HTR-8/SVneo (cell line): ENCODE measurements at places on chromosomes 3 and 15.
A peak's percentile ranks its signal among the peaks of the same experiment; 100 is the strongest.

GRCh38 chr3:185405664-185406063 lies 42.7 kb downstream of the MAP3K13 start:
- no peak for DNase-seq

- no peak for DNase-seq
These were observed 11.2 kb upstream of the ATP13A3 start for GRCh38 chr3:194497799-194498575.

GRCh38 chr15:57228395-57228794 lies 147.9 kb upstream of the CGNL1 start:
- DNase-seq: no peak

GRCh38 chr3:150925751-150926201 lies 20.5 kb upstream of the MINDY4B start:
- peak; percentile 51 for DNase-seq

DNA sequence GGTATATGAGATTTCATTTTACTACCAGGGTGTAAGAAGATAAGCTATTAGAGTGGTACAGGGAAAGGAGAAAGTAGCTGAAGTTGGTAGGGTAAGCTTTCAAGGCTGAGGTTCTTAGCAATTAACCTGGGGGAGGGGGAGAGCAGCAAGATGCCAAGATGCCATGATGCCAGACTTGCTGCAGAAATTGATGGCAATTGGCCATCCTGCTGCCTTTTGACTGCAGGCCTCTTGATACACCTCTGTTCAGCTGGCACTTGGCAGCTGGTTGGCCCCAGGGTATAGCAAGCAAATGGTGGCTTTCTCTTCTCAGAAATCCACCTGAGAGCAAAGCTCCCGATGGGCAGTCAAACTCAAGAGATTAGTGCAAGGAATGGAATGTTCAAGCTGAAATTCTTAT lies 21.4 kb upstream of the DPH6 start:
- no peak for DNase-seq

- DNase-seq: peak; percentile 44
These were observed 329.8 kb upstream of the RASGRP1 start for GRCh38 chr15:38894243-38894948.

- DNase-seq: no peak
These were observed 739.6 kb downstream of the NAALADL2 start for GRCh38 chr3:175598740-175599139.

DNA sequence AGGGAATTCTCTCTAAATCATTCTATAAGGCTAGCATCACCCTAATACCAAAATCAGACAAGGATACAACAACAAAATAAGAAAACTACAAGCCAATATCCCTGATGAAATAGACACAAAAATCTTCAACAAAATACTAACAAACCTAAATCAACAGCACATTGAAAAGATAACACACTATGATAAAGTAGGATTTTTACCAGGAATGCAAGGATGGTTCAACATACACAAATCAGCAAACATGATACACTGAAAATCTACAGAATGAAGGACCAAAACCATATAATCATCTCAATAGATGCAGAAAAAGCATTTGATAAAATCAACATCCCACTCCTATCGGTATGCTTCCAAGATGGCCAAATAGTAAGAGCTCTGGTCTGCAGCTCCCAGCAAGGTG lies 39.5 kb downstream of the ALDH1A2 start:
- no peak for DNase-seq

DNA sequence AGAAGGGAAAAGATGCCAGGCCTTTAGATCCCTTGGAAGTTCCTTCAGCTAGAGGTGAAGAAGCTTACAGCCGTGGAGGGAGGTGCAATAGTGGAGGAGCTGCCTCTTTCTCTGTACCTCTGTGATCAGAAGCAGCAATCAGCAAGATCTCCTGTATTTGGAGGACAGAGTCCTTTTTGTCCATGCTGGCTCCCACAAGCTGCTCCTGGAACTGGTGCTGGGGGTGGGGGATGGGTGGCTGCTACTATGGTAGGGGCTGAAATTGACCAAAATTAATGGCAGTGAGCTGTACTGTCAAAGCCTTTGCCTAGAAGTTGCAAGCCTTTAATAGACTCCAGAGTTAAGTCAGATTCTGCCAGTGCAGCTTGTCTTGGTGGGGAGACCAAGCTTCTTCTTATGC lies 18.2 kb downstream of the PTPN23 start:
- no peak for DNase-seq

GRCh38 chr15:40379853-40380252 lies 2.7 kb upstream of the KNSTRN start:
- DNase-seq: peak; percentile 68

DNA sequence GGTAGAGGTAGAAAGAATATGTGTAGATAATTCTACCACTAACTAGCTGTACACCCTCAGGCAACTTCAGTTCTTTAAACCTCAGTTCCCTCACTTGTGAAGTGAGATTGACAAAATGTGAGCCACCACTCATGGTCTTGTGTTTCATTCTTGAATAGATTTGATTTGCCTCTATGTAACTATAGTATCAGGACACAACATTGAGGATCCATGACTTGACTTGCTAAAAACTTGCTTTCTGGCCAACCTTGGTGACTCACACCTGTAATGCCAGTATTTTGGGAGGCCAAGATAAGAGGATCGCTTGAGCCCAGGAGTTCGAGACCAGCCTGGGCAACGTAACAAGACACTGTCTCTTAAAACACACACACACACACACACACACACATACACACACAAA lies 115.8 kb upstream of the FLNB start:
- DNase-seq: no peak

GRCh38 chr15:25169318-25169717 lies 214.5 kb downstream of the SNRPN start:
- no peak for DNase-seq

DNA sequence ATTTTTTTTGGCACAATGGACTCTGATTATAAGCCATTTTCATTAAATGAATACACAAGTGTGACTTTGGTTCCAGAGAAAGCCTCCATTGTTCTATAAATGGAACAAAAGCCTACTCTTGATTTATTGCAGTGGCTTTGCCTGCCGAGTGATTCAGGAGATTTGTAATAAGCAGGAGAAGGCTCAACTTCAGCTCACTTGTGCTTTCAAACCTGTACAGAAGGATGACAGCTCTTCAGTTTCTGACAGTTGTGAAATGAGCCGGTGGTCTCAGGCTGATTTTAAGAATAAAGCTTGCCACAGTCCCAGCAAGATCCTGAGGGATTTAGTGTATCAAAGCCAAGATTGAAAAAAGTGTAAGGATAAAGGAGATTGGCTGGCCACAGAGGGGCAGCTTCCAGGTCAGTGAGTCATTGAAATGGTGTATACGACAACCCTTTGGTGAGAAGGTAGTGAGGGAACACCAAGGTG lies 438.8 kb upstream of the TGFBR2 start:
- no peak for DNase-seq

DNA sequence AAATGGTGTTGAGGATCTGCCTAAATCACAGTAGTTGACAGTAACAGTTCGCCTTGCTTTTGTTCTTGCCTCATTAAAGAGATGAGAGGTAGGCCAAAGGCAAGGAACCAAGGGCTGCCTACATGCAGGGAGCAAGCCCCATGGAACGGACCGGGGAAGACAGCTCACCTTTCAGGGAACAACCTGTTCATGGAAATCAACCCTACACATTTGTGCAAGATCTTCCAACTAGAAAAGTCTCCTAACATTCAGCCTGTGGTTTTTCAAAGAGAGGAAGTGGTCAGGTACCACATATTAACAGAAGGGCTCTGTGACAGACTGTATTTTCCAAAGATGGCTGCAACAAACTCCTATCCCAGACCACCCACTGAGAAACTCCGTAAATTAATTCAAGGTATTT lies 1031.8 kb upstream of the NR2F2 start:
- no peak for DNase-seq

DNA sequence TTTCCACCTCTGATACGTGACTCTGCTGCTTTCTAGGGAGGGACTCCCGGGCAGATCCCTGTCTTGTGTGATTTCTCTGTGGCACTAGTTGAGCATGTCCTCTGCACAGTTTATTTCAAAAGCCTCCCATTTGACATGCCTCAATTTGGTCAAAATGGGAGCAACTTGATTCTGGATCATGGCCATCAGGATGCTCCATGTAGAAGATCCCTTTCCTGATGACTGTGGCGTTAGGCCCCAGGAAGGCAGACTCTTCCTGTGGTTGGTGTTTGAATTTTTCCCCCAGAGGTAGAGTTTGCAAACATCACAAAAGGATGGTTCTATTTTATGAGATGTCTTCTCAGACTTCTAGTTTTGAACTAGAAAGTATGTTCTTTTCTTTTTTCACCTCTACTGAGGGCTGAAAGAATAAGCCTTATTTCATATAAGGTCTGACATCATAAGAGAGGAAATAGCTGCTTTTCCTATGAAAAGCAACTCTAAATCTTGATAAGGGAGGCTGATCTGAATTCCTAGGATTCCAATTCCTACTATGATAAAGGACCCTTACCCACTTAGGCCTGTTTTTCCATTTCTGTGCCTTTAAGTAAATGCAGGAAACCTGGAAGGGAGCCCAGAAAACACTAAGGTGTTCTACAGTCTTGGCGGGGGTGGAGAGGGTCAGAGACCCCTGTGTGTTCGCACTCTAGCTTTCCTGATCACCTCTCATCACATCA lies 243.8 kb upstream of the CHRM5 start:
- DNase-seq: no peak

- no peak for DNase-seq
These were observed 277.9 kb downstream of the RPLP1 start for GRCh38 chr15:69730281-69731080.

GRCh38 chr3:111506435-111506834 lies 35.6 kb upstream of the CD96 start:
- no peak for DNase-seq

DNA sequence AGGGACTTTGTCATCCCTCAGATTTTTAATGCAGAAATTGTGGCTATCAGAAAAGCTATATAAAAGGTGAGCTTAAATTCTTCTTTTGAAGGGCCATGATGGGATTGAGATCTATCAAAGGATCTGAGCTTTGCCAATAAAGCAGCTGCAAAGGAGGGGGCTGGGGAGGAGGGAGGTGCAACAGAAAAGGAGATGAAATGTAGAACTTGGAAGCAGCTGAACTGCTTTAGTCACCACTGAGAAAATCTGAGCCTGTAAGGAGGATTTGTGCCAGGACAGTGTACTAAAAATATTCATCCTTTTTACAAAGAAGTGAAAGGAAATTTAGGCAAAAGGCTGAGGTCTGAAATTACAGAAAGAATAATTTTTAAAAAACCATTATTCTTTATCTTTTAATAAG lies 10.4 kb downstream of the TSPAN3 start:
- no peak for DNase-seq

- DNase-seq: no peak
These were observed 72.3 kb upstream of the SNTN start for GRCh38 chr3:63580151-63580550.

DNA sequence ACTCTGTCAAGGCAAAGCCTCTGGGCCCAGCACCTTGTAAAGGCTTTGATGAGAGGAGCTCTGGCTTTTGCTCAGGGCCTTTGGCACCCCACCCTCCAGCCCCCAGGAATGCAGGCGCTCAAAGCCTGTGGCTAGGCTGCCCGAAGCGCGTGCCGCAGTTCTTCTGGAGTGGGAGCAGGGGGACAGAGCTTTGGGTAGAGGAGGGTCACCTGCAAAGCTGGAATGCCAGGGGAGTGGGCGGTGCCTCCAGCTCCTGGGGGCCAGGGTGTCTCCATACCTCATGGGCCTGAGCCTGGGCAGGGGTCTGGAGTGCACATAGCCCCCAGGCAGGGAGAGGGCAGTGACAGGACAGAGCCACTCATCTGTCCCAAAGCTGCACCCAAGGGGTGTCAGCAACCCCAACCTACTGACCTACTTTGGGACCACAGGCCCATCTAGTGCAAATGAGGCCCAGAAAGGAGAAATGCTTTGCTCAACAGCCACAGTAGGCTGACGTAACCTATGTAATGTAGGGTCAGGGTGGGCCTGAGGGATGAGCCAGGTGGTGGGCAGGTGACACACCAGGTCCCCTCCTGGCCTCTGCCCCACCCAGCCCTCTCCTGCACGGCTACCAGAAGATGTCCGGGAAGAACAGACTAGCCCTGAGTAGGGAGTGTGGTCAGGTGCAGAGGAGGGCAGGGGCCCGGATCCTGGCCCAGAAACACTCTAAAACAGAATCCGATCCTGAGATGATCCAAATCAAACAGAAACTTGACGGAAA lies 2.2 kb upstream of the CALML4 start:
- no peak for DNase-seq

GRCh38 chr15:73857193-73857920 lies 16.0 kb upstream of the TBC1D21 start:
- DNase-seq: no peak
